Activated CD4-positive, CD25-positive, alpha-beta regulatory T cell treated with anti-CD3 and anti-CD28 coated beads, Interleukin-2, amount 50 U/mL, for 16 hours (primary cell): ENCODE measurements at places on chromosomes 2 and 18.

DNA sequence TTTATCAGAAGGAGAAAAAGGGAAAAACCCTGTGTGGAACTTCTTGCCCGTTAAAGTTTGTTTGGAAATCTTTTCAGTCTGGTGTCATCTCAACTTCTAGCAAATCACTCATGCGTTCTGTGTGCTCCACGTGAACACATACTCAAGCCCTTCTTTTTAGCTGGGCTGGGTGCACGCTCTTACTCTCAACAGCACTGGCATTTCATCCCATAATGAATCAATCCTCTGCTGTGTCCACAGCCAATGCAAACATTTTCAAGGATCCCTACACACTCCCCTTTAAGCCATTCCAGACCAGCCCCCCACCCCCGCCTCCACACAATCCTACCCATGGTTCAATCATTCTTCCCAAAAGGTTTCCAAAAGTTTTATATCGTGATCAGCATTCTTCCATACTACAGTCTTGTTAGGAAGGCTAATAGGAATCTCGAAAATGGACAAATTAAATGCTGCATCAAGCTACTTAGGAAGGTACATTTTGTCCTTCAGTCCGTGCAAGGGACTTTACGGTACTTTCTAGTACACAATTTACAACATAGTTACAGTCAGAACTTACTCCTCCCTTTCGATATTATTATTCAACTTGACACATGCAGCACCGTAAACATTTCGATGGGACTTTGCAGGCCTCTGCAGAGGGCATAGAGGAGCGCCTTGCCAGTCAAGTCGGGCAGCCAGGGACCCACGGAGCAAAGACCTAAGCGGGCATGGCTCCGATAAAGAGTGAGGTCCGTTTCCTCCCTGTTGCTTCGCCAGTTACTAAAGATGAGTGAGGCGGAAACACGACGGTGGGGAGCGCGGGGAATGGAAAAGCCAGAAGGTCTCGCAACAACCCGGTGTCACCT lies 1.4 kb downstream of the PTGR3 start:
- DNase-seq: no peak

DNA sequence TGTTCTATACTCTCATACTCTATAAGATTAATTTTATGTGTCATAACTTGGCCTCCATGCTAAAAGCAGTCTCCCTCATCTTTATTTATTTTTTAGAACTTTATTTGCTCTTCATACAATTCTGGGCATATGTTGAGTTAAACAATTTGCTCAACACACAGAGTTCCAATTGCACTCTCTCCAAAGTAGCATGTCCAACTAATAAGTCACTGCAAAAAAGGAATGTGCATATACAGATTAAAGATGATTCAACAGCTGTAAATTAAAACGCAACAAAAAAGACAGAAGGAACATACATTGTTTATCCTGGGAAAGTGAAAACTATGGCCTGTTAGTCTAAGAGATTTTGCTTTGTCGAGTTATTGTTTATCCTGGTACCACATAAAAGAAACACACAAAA lies 277.7 kb upstream of the ACVR2A start:
- DNase-seq: no peak

GRCh38 chr2:101064868-101065549 lies 62.9 kb downstream of the RPL31 start:
- DNase-seq: no peak

GRCh38 chr2:181814057-181814491 lies 77.5 kb upstream of the ITPRID2 start:
- no peak for DNase-seq

- DNase-seq: no peak
These were observed 292.0 kb downstream of the STK39 start for GRCh38 chr2:167955264-167955906.

GRCh38 chr18:38688416-38688815 lies 1122.8 kb upstream of the CELF4 start:
- DNase-seq: no peak

GRCh38 chr18:56157541-56157940 lies 480.9 kb downstream of the TXNL1 start:
- DNase-seq: no peak

GRCh38 chr2:106140913-106141312 lies 53.2 kb downstream of the UXS1 start:
- no peak for DNase-seq

DNA sequence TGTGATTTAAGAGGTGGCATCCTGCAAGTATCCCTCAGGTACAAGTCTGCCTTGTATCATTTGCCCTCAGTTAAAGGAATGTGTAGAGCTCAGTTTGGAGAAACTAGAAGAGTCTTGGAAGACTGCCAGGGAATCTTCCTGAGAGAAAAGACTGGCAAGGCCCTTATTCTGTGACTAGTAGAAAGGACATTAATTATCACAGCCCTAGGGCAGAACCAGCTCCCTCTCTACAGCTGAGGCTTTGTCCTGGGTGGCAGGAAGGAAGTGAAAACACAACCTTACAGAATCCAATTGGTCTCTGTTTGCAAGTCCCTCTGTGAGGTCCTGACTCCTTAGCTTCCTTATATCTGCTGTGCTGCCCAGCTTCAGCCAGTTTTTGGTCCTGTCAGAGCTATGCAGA lies 385.9 kb upstream of the CYRIA start:
- no peak for DNase-seq

GRCh38 chr18:79587226-79587741 lies 92.3 kb upstream of the CTDP1 start:
- no peak for DNase-seq

DNA sequence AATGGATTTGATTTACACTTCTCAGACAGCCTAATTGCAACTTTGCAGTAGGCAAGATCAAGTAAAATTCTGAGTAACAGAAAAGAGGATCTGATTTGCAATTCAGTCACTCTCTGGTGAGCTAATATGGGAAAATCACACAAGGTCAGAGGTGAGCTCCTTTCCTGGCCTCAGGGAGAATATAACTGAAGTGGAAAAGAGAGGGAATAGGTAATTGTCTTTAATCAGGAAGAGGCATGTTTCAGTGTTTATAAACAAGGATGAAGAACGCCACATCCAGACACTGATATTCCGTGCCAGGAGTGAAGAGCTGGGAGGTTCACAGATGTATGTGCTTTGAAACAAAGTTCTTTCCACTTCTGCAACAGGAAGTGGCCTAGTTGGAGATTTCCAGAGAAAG lies 127.1 kb downstream of the ETAA1 start:
- no peak for DNase-seq

DNA sequence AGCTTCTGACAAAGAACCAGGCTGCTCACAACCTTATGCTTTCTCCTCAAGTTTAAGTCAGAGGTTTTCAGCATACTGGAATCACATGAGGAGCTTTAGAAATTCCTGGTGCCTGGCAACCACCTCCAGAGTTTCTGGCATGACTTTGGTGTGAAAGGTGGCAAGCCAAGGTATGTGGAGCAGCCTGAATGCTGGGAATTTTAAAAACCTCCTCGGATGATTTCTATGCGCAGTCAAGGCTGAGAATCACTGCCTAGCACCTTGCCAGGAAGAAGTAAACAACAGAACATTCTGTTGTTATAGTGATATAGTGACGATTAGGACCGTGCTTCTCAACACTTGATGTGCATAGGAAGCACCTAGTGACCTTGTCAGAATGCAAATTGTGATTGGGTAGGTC lies 11.7 kb downstream of the CCBE1 start:
- no peak for DNase-seq

DNA sequence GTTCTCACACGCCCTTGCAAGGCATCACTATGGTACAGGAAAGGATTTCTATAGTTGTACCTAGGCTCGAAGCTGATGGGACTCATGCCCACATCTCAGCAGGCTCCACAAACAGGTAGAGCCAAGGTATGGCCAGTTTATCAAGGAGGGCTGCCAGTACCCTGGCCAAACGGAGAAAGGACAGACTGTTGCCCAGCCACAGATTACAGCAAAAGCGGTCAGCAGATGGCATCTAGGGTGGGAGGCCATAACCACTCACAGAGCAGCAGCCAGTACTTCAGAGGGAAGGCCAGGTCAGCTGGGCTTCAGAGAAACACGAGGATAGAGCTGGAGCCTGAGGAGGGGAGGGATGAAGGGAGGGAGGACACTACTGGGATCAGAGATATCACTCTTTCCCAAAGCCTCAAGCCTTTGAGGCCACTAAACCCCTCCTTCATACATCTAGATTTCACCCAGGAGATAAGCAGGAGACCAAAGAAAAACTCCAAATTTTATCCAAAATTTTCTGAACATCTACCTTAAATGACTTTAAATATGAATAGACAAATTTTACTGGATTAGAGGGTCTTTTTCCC lies 904.2 kb upstream of the NXPH2 start:
- no peak for DNase-seq

GRCh38 chr18:47062471-47062870 lies 27.1 kb upstream of the ELOA2 start:
- no peak for DNase-seq

DNA sequence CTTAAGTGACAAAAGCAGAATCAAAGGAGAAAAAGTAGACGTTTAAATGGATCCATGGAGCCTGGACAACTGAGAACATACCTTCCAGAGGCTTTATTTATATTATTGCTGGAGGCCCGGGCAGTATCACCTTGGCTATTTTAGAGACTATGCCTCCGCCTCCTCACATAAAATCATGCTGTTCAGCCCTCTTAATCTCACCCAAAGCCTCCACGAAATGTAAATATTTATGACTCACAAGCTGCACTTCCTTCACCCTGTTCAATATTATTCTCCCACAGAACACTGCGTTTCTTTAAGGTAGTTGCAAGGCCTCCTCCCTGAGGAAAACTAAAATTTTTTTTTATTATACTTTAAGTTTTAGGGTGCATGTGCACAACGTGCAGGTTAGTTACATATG lies 478.6 kb upstream of the ACVR2A start:
- no peak for DNase-seq

DNA sequence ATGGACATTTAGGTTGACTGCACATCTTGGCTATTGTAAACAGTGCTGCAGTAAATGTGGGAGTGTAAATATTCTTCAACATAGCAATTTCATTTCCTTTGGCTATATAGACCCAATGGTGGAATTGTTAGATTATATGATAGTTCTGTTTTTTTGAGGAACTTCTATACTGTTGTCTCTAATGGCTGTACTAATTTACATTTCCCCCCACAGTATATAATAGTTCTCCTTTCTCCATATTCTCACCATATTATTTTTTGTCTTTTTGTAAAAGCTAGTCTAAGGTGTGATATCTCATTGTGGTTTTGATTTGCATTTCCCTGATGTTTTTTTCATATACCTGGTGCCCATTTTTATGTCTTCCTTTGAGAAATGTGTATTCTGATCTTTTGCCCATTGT lies 13.0 kb downstream of the EIF5B start:
- DNase-seq: no peak

- DNase-seq: no peak
These were observed 36.0 kb upstream of the EVA1A start for GRCh38 chr2:75596784-75597183.

GRCh38 chr18:24534737-24535136 lies 74.3 kb downstream of the HRH4 start:
- DNase-seq: no peak

- no peak for DNase-seq
These were observed 107.4 kb upstream of the LRRTM4 start for GRCh38 chr2:77629539-77629938.

DNA sequence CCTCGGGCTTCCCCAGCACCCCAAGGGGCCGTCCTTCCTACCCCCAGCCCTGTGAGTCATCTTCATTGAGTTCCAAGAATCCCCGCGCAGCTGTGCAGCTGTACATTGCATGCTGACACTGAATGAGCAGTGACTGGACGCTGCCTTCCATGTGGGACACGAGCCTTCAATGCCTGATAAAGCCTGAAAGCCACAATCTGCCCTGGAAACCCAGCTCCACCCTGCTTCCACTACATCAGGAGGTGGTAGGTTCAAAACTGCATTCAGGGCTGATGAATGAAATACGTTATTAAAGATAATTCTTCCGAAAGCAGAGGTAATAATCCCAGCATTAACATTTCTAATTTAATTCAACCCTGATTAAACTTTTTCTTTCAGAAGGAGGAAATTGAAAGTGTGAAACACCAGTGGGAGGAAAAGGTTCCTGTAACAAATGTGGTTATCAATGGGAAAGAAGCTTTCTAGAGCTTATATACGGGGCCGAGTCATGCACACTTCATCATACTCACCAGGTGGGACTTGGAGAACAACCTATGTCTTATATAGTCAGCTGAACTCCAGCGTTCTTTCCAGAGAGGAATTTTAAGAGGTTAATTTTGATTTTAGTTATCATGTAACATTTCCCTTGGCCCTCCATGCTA lies 360.1 kb downstream of the LPIN1 start:
- DNase-seq: no peak

- DNase-seq: no peak
These were observed 296.9 kb upstream of the RND3 start for GRCh38 chr2:150784389-150784788.

DNA sequence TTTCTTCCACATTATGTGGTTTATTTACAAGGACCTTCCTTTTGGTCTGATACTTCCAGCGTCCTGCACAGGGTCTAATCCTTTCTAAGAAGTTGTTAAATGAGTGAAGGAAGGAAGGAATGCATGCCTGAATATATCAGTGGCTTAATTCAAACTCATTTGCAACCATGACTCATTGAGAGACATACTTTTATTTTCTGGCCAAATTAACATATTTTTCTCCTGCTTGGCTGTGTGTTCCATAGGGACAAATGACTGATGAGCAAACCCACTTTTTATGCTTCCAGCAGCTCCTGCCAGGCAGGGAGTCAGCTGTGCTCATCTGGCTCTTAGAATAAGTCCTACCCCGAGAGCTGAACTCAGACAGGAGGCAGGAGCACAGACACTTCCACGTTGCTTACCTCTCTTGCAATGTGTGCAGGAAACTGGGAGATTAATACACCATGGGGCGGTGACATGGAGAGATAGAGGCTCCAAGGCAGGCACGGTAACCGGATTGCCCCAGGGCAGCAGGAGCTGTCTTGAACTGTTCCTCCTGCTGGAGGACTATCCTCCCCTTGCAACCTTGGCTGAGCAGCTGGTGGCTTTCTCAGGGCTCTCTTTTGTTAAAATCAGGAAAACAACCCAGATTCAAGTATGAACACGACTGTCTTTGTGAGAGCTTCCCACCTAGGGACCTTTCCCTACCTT lies 667.5 kb upstream of the HS6ST1 start:
- DNase-seq: no peak

DNA sequence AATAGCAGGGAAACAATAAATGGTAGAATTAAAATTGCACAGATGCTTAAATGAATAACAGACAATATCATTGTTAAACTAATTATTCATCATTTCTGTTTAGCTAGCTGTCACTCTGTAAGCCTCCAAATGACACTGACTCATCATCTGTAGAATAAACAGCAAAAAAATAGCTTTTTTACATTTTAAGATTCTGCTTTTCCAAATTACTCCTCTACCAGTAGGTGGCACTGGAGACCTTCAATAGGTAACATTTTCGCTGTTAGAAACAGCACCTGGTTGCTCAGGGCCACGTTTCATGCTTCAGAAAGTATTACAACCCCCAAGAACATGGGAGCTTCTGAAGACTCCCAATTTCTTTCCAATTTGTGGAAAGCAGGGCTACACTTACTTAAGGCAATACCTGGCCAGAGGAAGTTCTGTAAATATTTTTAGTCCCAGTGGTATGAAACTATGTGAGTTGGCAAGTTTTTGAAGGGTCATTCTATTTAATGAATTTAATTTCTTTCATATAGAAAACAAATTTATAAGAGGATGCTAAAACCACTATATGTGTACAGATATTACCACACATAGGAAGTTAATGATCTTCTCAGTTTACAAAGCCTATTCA lies 45.4 kb downstream of the TTN start:
- DNase-seq: no peak
